RPMI8226 (cell line): ENCODE measurements at places on chromosomes 3 and 15.

GRCh38 chr15:65778269-65778668 is 13.8 kb downstream of the DENND4A start:
- DNase-seq: no peak

DNA sequence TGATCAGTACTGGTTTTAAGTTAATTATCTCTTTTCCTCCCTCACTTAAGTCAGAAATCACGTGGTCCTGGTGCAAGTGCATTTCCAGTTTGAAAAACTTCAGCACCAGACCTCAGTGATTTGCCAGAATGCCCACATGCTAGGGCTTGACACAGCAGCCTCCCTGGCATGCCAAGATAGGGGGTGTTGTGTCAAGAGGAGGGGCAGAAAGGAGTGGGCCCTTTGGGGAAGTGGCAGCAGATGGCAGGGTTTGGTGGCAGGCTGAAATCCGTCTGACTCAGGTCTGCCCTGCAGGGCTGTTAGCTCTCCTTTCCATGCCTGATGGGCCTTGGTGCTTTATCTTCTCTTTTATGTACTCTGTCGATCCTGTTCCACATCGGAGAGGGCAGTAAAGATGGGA is 23.4 kb downstream of the PXK start:
- DNase-seq: no peak

- no peak for DNase-seq
Measured at GRCh38 chr3:52350981-52351761, 35.1 kb downstream of the DNAH1 start.

- DNase-seq: peak; percentile 42
Measured at GRCh38 chr3:32097768-32098167, 8.7 kb upstream of the GPD1L start.

DNA sequence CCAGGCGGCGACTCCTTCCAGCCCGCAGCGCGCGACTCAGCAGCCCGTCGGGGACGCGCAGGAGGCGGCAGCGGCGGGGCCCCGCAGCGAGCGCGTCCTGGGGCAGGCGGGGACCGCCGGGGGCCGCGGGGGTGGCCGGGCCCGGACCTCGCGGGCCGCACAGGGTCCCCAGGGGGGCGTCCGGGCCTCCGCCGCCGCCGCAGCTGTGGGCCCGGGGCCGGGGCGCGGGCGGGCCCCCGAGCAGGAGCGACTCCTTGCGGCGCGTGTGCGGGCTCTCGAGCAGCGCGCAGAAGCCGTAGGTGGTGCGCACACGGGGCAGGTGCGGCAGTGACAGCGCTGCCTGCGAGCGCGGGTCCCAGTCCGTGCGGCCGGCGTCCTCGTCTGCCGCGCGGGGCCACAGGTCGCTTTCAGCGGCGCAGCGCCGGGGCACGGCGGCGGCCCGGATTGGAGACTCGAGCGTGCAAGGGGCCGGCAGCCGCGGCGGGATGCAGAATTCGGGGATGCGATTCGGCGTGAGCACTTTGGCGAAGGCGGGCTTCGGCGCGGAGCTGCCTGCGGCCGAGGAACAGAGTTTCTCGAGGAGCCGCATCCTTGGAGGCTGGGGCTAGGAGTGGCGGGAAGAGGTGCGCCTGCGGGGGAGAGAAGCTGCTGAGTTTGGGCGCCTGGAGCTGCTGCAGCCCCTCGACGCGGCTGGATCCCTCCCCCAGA is 535 bp downstream of the C2CD4B start:
- peak; percentile 46 for DNase-seq

- DNase-seq: no peak
Measured at GRCh38 chr15:77557144-77557543, 75.6 kb downstream of the LINGO1 start.

GRCh38 chr15:52348056-52348745 is 52.6 kb upstream of the MYO5C start:
- no peak for DNase-seq

DNA sequence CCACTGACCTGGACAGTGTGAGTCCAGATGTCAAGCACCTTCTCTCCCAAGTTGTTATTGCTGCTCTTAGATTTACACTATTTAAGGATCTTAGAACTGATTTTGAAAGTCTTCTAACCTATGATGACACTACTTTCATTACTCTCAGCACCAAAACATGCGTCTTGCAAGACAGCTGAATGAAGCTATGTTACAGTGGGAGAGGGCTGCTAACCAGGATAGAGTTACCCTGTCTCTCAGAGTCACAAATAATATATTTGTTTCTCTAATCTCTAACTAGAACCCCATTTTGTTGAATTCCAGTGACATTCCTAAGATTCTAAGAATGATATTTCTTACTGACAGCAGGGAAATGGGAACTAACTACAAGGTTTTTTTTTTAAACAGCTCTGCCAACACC is 455.5 kb downstream of the MAGI1 start:
- no peak for DNase-seq

- no peak for DNase-seq
Measured at GRCh38 chr3:56468184-56469106, at the start of gene ERC2. Gene ERC2, minus strand, starts transcription at chr3:56468467.

DNA sequence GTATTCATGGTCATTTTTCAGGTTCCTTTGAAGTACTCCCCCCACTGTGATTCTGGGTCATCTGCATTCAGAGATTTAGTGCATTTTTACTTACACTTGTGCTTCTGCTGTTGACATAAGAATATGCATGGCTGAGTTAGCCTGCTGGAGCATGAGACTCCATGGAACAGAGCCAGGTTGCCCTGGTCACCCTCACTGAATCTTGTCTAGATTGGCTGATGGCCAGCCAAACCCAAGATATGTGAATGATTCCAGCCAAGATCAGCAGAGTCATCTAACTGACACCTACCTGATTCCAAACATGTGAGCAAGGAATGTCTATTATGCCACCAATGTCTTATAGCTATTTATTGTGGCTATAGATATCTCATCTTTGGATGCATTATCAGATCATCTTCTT is 25.1 kb downstream of the DTWD1 start:
- DNase-seq: peak; percentile 23

GRCh38 chr3:9765865-9766264 is 3.9 kb downstream of the CAMK1 start:
- DNase-seq: no peak

GRCh38 chr15:50979041-50979440 is 70.6 kb downstream of the AP4E1 start:
- no peak for DNase-seq

GRCh38 chr15:76347482-76348055 is 11.0 kb downstream of the ISL2 start:
- no peak for DNase-seq

- DNase-seq: no peak
Measured at GRCh38 chr3:16369276-16369675, 104.3 kb downstream of the OXNAD1 start.

- no peak for DNase-seq
Measured at GRCh38 chr3:78911394-78911793, 856.4 kb downstream of the ROBO1 start.

GRCh38 chr15:99369196-99369595 is 117.9 kb downstream of the LRRC28 start:
- no peak for DNase-seq

GRCh38 chr15:31272558-31273257 is 53.9 kb upstream of the KLF13 start:
- DNase-seq: no peak

GRCh38 chr15:90340345-90340744 is 11.7 kb upstream of the ZNF774 start:
- DNase-seq: peak; percentile 46

DNA sequence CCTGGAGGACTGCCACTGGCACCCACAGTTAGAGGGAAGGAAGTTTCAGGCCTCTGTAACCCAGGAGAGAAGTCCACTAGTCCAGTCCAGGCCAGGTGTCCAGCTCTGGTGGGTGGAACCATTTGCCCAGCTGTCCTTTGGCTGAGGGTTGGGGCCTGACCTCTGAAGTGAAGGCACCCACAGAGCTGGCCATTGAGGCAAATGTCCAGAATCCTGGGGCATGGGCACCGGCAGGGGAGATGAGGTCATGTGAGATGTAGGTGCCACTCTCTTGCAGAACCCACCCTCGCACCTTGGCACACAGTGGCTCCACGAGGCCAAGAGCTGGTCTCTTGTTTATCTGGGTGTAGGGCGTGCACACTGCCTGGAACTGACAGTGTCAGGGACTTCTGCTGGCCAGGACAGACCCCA is 162.8 kb downstream of the SMAD6 start:
- DNase-seq: no peak

- peak; percentile 49 for DNase-seq
Measured at GRCh38 chr3:161770484-161771386, 274.1 kb downstream of the OTOL1 start.

DNA sequence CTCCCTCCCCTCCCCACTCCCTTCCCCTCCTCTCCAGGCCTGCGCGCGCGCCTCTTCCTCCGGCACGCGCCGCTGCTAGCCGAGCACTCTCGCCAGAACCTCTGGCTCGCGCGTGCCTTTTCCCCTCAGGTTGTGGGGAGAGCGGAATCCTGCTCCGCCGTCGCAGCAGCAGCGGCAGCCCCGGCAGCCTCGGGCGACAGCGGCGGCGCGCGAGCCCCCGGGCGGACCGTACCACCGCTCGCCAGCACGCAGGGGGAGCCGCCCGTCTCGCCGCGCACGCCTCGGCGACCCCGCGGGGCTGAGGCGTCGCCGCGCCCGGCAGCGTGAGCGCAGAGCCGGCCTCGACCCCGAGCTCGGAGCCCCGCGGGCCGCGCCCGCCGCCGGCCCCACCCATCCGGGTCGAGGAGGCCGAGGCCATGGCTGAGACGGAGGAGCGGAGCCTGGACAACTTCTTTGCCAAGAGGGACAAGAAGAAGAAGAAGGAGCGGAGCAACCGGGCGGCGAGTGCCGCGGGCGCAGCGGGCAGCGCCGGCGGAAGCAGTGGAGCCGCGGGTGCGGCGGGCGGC is at the start of gene CDV3:
TSS of gene CDV3 (plus strand) at position 58 of the 566 bp plus-strand sequence. CDS start at position 417, 359 bp downstream.
- DNase-seq: no peak

DNA sequence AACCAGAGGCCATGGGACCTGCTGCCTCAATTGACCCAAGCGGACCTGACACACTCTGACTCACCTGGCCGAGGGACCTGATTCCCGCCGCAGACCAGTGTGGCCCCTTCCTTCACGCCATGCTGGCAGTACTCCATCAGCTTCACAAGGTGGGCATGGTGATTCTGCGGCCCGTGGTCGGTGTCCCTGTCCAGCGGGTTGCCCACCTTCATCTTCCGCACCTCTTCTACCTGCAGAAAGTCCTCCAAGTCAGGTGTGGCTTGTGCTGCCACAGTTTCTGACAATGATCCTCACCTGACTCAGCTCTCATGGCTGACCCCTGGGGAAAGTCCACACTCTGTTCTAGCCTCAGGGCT is 25.9 kb upstream of the SLC41A3 start:
- DNase-seq: no peak
